ENCODE measurements at places on chromosomes 7 and 10. TPM values are rescaled to one million over a fixed set of nuclear protein-coding genes. Genes with fewer than 3 reads are reported as not detected.

Gene LRRC18
- total RNA-seq: not detected

Gene RBP4
- 12.8 TPM for total RNA-seq

Gene SDK1
- 2.3 TPM for total RNA-seq

Gene EPO
- not detected for total RNA-seq

Gene TMEM273
- total RNA-seq: 27.9 TPM

Gene MALRD1
- total RNA-seq: 1.1 TPM

Gene SCIN
- total RNA-seq: 0.08 TPM

Gene IFIT1B
- total RNA-seq: not detected

Gene AKR1C8
- total RNA-seq: not detected

Gene ELAPOR2
- total RNA-seq: 6.4 TPM

Gene TYW1B
- 3.1 TPM for total RNA-seq

Gene FBXL15
- 8.4 TPM for total RNA-seq

Gene SPDYE2B
- not detected for total RNA-seq

Gene MYL10
- not detected for total RNA-seq

Gene PIP
- not detected for total RNA-seq

DNA sequence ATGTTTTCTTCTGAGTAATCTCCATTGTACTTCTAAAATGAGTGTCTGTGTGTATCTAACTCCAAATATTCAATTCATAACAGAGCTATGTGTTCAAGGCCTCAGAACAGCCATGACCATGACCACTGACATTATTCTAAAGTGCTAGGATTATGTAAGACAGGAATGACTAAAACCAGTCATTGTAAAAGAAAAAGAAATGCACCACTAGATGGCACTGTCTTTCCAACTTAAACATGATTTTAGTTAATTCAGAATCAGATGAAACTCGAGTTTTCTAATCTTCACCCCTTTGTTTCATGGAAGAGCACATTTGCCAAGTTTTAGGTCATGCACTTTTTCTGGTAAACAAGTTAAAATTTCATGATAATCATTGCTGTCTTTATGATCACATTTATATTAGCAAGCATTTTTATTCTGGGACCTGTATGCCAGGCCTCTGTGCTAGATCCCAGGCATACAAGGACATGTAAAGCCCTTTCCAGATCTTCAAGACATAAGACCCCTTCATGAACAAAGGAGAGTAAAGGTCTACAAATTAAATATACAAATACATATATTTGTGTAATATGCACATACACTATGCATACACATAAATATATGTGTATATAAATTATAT, 26.1 kb upstream of the RSU1 start:
- no peak for DNase-seq

GRCh38 chr7:921581-922333, 32.7 kb downstream of the ADAP1 start:
- DNase-seq: peak; percentile 72

DNA sequence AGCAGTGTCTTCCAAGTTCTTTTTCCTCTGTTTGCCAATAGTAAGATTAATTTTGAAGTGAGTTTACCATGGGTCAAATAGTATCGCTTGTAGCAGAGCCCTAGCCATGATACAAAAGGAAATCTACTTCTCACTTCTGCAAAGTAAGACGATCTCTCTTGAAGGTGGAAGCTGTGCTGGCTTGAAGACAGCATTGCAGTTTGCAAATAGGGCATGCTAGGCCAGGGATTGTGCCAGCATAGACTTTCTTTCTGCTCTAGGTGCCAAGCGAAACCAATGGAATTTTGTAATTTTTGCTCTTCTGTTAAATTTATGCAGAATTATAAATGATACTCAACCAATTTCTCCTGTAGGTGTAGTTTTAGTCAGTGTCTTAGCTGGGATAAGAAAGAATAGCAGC, 74.5 kb downstream of the SLC13A1 start:
- DNase-seq: no peak

DNA sequence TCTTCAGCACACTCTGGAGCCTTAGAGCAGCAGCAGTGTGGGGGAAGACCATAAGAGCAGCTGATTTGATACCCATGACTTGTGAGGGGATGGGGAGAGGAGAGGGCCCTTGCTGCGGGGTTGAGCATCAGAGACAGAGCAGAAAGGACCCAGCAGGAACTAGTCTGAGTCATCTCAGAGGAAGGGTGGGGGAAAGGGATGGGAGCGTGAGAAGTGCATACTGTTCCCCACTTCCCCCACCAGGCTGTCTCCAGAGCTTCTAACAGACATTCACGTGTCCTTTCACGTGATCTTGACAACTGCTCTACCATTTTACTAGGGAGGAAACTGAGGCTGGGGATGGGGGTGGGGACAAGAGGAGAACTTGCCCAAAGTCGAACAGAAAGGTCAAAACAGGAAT, 38.7 kb downstream of the FAM241B start:
- DNase-seq: no peak

DNA sequence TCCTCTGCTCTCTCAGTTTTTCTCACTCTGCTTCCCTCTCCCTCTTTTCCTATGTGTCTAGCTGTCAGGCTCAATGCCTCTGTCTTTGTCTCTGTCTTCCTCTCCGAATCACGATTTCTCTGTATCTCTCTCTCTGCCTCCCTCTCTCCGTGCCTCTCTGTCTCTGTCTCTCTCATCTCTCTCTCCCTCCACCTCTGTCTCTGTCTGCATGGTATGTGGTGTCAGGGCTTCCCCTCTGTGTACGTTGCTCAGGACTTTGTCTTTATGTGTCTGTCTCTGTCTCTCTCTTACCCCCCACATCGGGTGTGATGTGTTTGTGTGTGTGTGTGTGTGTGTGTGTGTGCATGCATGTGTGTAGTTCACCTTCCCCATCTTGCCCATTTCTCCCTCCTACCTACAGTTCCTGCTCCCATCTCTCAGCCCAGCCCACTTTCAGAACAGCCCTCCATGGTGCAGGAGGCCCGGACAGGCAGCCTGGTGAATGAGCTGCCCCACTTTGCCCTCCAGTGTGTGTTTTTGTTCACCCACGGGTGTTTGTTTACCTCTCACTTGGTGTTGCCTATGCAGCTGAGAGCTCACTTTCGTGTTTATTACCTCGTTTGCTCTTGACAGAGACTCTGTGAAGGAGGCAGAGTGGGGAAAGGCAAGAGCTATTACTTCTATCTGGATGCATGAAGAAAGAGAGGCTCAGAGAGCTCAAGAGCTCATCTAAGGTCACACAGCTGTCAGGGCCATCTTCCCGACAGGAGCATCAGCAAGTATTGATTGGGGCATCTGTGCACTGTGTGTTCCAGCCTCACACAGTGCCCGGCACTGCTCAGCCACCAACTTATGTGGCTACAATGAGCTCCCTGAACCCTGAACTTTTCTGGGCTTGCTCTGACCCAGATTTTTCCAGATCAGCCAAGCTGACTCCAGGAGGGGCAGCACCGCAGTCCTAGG, 163.5 kb upstream of the ZMIZ1 start:
- no peak for DNase-seq

DNA sequence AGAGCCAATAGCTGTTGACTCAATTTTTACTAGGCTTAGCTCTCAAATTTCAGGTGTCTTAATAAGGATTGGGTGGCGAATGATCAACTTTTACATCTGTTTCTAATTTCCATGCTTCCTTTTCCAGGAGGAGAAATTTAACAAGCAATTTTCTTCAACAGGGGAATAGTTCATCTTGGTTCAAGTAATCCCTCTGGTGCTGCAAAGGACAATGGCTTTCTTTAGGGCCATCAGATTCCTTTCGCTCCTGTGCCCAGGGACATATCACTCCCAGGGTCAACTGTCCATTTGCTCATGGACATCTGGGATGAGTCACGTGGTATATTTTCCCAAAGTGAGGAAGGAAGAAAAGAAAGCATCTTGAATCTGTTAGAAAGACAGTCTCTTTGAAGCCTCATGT, 313.3 kb downstream of the FRMD4A start:
- DNase-seq: no peak

GRCh38 chr10:87961314-87961713, 97.9 kb downstream of the PTEN start:
- DNase-seq: no peak

GRCh38 chr7:113424185-113424817, 305.9 kb upstream of the SMIM30 start:
- no peak for DNase-seq

DNA sequence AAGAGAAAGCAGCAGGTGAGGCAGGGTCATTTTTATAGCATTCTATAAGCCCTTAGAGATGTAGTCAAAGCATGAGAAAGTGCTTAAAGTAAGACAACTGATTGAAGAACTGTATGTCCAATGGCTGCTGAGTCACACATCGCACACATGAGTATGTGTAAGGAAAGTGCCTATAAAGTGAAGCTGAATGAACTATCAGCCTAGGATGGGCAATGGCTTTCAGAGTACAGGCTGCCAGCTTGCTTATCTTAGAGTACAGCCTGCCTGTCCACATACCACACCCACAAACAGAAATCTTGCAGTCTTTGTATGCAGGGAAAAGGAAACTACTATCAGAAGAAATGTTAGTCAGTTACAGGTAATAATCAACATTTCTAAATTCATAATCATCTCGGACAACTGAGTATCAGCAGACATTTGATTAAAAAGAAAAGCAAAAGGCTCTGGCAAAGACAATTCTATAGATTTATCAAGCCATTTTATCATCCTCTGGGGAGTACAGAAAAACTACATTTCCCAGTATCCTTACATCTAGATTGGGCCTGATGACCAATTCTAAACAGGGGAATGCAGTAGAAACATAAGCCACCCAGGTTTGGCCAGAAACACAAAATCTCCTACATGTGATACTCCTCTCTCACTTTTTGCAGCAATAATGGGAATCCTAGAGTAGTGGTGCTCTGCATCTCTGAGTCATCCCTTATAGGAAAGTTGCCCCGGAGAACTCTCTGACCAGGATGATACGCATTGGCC, 16.2 kb upstream of the EPHB6 start:
- no peak for DNase-seq

- no peak for DNase-seq
Measured at GRCh38 chr7:18457832-18458231, 37.7 kb upstream of the HDAC9 start.

DNA sequence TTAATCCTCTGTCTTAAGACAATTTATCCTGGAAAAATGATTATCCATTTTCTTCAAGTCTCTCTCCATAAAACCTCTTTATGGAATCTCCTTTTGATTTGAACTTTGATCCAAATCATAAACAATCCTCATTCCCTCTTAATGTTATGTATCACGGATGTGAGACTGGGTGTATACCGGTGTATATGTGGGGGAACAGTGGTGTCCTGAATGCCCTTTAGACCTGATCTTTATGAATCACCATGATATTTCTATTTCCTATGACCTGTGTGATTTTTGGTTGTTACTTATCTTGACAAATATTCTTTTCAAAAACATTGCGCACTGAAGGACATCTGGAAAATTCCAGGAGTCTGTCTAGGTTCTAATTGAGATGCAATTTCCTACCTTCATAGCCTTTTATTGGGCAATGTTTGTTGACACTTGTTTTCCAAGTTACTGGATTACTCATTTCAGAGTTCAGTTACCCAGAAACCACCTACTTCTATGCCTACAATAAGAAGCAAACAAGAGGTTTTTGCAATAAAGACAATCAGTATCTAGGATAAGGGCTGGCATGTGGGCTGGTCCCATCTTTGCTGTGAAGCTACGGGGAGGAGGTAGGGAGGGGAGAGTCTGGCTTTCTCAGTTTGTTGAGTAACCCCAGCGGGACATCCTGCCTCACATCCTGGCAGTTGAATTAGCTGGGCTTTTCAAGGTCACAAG, 190.4 kb downstream of the CTTNBP2 start:
- no peak for DNase-seq

- no peak for DNase-seq
Measured at GRCh38 chr7:75658802-75659201, 79.9 kb downstream of the HIP1 start.

DNA sequence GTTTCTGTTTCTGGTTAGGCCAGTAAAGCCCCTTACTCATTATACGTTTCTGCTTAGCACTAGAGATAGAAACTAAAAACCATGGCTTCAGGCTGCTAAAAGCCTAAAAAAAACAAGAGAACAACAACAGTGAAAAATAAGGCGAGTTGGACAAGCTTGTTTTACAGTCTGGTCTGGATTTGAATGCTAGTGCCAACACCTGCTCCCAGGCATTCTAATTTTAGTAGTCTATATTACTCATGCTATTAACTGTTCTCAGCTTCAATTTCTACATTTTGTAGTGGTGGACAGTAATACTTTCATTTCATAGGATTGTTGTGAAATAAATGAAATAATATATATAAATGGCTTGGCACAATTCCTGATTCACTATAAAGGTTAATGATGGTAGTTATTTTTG, 108.5 kb downstream of the HBP1 start:
- no peak for DNase-seq

- DNase-seq: no peak
Measured at GRCh38 chr10:44921061-44921460, 9.9 kb downstream of the TMEM72 start.

- DNase-seq: no peak
Measured at GRCh38 chr7:96359876-96360275, 38.0 kb upstream of the SLC25A13 start.

GRCh38 chr7:886626-887487, 10.5 kb downstream of the GET4 start:
- DNase-seq: peak; percentile 86

GRCh38 chr7:83141927-83142326, 20.8 kb downstream of the PCLO start:
- no peak for DNase-seq

Data from Right ventricle myocardium inferior (tissue), 1 donor.